ENCODE measurements at places on chromosomes 1 and 21.

GRCh38 chr21:28604946-28605537 lies 387.6 kb downstream of the LTN1 start:
- no peak for DNase-seq

DNA sequence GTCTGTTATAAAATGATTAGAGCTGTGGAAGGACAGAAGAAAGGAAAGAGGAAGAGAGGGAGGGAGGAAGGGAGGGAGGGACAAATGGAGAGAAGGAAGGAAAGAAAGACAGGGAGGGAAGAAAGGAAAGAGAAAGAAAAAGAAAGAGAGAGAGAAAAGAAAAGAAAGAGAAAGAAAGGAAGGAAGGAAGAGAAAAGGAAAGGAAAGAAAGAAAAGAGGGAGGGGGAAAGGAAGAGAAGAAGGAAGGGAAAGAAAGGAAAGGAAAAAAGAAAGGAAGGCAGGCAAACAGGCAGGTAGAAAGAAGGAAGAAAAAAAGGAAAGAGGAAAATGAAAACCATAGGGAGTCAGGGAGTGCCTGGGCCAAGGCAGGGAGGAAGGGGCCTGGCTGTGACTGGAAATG lies 14.5 kb upstream of the BACE2 start:
- DNase-seq = no peak

DNA sequence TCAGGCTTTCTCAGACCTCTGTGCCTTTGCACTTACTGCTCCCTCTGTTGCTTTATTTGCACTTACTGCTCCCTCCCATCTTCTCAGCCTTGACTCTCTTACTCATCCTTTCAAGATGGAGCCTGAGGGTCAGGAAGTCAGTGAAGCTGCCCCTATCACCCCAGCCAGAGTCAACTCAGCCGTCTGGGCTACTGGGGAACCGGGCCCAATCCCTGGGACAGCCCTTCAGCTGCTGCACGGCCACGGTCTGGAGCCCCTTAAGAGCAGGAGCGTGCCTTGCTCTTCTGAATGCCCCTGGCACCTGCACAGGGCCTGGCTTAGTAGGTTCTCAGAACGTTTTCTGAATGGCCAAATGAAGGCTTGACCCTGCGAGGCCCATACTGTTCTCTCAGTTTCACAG lies 244.4 kb downstream of the FOXD2 start:
- no peak for DNase-seq

DNA sequence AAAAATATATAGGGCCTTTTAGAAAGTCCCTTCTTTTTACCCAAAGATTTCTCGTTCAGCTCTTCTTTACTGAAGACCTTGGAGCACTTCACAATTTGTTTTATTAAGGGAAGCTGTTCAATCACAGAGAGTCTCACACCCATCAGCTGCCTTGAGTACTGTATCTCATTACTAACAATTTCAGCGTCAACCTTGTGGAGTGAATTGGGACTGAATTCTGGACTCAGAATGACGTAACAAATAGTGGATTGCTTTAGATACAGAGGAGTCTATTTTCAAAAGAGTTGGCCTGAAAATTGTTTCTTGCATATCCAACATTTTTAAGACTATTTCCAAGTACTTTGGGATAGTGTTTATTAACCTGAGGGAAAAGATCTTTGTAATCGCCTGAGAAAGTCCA lies 7.9 kb downstream of the MAP10 start:
- no peak for DNase-seq

- no peak for DNase-seq
Measured at GRCh38 chr1:2612591-2613365, 20.0 kb downstream of the MMEL1 start.

- DNase-seq = no peak
Measured at GRCh38 chr1:222021129-222021528, 279.2 kb upstream of the DUSP10 start.

DNA sequence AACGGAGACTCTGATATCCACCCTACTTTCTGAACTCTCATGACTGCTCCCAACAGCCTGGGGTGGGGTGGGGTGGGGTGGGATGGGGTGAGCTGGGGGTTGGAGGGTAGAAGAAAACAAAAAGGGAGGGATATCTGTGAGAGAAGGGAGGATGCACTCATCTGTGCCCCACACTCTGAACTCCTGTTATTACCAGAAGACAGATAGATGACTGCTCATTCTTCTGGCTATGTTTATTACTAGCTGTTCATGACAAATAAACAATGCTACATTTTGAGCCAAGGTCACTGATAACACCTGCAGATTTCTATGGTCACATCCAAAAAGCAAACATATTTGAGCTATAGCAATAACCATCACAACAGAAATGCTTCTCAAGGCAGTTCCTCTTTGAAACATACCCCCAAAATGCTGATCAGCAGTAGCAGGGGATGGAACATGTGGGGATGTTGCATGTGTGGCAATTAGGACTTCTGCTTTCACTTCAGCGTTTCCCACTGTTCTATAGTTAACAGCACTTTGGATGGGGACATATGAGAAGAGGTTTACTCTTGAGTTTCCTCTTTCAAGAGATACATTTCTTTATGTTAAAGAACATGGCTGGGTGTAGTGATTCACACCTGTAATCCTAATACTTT lies 43.3 kb downstream of the GPR3 start:
- no peak for DNase-seq

DNA sequence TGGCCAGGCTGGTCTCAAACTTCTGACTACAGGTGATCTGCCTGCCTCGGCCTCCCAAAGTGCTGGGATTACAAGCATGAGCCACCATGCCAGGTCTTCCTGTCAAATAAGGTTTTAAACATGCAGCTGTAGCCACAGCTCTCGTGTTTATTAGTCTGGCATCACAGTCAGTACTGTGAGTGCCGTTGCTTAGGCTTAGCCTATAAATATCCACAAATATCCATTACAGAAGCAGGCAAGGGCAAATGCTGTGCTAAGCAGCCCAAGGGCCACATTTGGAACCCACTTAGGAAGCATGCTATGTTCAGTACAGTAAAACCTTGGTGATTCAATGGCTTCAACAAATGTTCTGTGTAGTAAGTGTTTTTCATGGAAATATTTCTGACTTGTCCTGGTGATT lies 75.9 kb downstream of the KIF1B start:
- DNase-seq = no peak

DNA sequence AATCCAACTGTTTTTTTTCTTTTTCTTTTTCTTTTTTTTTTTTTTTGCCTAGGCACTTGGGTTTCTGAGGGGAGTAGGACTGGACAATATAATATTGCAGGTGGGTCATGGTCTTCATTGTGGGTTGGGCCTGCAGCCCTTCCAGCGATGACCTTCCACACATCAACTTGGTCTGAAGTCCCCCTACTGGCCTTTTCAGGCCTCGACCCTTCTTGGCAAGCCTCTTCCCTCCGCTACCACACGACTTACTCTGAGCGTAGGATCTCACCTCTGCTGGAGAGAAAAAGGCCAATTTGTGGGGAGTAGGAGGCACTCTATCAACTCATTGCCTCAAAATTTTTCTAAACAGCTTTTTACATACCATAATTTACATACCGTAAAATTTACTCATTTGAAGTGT lies 51.1 kb upstream of the GRIK3 start:
- no peak for DNase-seq

- no peak for DNase-seq
Measured at GRCh38 chr1:159890390-159890789, 9.6 kb downstream of the CFAP45 start.

GRCh38 chr1:32316903-32317277 lies 19.1 kb downstream of the MARCKSL1 start:
- no peak for DNase-seq

DNA sequence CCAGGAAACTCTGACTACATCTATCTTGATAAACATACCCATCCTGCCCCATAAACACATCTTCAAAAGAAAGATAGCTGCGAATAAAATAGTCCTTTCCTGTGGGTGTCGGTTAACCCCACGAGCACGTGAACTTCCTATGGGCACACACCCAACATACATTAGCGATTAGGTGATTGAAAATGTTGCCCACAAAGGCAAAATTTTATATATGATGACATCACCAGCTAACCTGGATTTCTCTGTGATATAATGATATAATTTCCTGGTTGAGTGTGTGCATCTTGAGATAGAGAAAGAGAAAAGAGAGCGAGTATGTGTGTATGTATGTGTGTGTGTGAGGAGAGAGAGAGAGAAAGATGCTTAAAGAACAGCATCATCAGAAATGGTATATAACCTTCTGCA lies 296.1 kb downstream of the PTPRC start:
- peak; percentile 65 for DNase-seq

DNA sequence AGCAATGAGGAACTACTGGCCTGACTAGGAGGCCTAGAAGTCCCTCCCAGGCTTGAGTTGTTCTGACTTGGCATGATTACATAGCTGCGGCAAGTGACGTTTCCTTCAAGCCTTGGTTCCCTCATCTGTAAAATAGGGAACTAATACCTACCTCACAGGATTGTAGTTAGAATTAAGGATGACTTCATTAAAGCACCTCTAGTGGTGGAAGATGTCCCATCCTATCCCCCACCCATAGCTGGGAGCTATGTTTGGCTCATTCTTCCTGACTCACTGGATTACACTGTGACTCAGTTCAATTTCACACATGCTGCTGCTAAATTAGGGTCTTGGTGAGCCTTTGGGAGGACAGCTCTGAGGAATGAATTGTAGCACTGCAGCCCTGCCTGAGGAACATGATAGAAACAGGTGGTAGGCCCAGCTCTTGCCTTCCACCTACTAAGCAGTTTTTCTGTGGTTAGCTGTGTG lies 6.0 kb upstream of the SHISA4 start:
- no peak for DNase-seq

DNA sequence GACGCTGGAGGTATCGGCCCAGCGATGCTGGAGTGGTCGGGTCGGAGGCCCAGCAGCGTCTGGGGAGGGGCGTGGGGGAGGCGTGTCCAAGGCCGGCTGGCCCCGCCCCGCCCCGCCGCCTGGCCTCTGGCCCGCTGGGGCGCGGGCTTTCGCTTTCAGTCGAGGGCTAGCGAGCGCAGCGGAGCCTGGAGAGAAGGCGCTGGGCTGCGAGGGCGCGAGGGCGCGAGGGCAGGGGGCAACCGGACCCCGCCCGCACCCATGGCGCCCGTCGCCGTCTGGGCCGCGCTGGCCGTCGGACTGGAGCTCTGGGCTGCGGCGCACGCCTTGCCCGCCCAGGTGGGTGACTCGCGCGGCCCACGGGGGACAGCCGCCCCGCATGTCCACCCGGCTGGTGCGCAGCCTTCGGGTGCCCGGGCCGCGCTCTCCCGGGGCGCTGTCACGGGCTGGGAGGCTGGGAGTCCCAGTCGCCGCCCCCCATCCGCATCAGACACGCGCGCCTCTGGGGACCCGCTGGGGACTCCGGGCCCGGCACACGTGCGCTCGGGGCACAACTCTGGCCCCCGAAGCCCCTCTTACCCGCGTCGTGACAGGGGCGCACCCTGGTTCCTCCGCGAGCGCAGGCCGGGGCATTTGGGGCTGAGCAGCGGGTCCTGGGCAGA lies at the start of gene TNFRSF1B:
Gene TNFRSF1B (plus strand): TSS at position 158 of the 659 bp plus-strand sequence. CDS start 101 bp downstream, at position 259.
- peak; percentile 79 for DNase-seq
